Mammary epithelial cell (primary cell): ENCODE measurements at places on chromosomes 13 and 19. TPM values are rescaled to one million over a fixed set of nuclear protein-coding genes. Genes with fewer than 3 reads are reported as not detected.

ACER1 gene
- total RNA-seq, result not detected

DLEU7 gene
- total RNA-seq, result not detected in 2 replicates

BEST2 gene
- total RNA-seq, result not detected in 2 replicates

SLITRK5 gene
- not detected for total RNA-seq

ATXN8OS gene
- total RNA-seq, result not detected in 2 replicates

MBD3L3 gene
- total RNA-seq, result not detected

SPINT2 gene
- 871 TPM for total RNA-seq

TEX101 gene
- total RNA-seq, result not detected

KIR3DL1 gene
- not detected for total RNA-seq

OVOL3 gene
- total RNA-seq, result not detected in 2 replicates

ZIC2 gene
- total RNA-seq, result under 0.01 TPM

PTPRH gene
- total RNA-seq, result 0.38 and 1.1 TPM in 2 replicates

NUP58 gene
- 73.0 TPM for total RNA-seq

NKPD1 gene
- 1.8 TPM for total RNA-seq

PPFIA3 gene
- 1.0 TPM for total RNA-seq

DIRAS1 gene
- 0.42 and 0.53 TPM in 2 replicates for total RNA-seq

GPR18 gene
- not detected for total RNA-seq

CEACAM4 gene
- total RNA-seq, result not detected

EXOC3L2 gene
- 0.19 and 0.35 TPM in 2 replicates for total RNA-seq

COLGALT1 gene
- total RNA-seq, result 74.2 TPM

MYH14 gene
- 0.05 and 0.24 TPM in 2 replicates for total RNA-seq

NCCRP1 gene
- 0.31 TPM in 1 of 2 replicates, not detected in the other for total RNA-seq

DNM2 gene
- 123 and 125 TPM in 2 replicates for total RNA-seq
